ENCODE measurements at places on chromosomes 6 and 20.

GRCh38 chr6:28124350-28124970 lies at the start of gene ZSCAN16:
TSS of gene ZSCAN16 (plus strand) at chr6:28124609. CDS start at chr6:28125444, 835 bp downstream.
- peak; percentile 79 for DNase-seq

- DNase-seq, result no peak
Observed at GRCh38 chr6:166955865-166956443, 396 bp downstream of the RNASET2 start.

DNA sequence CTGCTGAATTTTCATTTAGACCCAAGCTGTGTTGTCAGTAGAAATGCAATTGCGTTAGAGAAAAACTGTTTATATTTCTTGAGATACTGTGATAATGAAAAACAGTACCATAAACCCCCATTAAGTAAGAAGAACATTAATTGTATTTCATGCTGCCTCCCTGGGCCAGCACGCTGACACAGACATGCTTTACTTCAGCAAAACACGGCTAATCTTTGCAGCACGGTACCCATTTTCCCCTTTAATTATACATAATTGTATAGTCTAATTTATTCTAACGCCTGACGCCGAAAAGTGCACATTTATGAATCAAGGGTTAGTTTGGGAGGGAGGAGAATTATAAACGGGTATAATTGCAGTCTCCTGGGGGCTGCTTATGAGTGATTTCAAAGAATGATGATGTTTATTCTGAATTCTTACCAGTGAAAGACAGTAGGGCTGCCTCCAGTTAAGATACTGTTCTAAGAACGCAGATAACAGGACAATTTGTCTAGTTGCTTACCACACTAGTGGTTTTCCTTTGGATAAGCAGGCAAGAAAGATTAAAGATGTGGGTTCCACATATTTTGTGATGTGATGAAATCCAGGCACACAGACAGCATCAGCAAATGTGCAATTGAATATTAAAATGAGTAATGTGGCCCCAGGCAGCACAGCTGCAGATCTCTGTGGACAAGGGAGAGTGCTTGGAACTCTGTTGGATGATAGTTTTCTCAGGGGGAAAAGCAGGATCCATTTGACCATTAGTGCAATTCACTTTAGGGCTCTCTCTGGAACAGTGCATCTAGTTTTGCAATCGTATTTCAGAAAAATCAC lies 4.7 kb upstream of the SULF2 start:
- DNase-seq, result no peak

- DNase-seq, result no peak
Observed at GRCh38 chr20:3339076-3339475, 68.4 kb downstream of the DNAAF9 start.

DNA sequence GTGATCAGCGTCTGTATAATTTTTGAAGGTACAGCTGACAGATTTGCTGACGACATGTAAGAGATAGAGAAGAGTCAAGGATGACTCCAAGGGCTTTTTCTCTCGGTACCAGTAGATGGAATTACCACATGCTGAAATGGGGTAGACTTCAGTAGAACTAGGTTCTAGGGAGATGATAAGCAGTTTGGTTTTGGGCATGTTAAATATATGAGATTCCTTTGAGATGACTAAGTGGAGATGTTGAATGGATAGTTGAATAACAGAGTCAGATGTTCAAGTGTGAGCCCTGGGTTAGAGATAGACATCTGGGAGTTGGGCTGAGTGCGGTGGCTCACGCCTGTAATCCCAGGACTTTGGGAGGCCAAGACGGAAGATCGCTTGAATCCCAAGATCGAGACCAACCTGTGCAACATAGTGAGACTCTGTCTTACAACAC lies 50.0 kb downstream of the PHF20 start:
- DNase-seq, result no peak

DNA sequence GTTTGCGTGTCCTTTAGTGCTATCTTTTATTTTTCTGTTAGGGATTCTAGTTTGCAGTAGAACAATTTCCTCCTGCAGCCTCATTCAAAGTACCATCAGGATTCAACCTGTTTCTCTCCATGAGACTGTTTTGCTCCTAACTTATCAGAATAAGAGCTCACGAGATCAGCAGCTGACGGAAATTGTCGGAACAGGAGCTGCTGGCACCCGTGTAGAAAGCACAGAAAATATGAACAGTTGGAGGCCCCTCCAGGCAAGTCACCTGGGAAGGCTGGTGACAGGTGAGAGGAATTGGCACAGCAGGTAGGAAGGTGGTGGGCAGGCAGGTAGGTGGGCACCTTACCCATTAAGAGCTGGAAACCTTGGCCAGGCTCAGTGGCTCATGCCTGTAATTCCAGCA lies 368.6 kb downstream of the CDH26 start:
- no peak for DNase-seq

DNA sequence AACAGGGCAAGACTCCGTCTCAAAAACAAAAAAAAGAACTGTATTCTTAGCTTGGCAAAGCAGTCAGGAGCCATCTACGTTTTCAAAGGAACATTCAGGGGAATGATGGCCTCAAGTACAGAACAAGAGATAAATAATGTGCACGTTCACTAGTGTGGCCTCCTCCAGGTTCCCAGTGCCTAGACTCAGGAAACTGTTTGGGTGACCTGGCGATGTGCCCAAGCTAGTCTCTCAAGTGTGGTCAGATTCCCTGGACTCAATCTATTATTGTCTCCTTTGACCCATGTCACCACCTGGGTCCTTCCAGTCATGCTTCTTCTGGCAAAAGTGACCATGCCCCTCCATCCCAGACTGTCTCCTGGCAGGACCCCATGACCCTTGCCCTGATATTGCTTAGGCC lies 23.7 kb downstream of the TRAF3IP2 start:
- DNase-seq, result no peak

DNA sequence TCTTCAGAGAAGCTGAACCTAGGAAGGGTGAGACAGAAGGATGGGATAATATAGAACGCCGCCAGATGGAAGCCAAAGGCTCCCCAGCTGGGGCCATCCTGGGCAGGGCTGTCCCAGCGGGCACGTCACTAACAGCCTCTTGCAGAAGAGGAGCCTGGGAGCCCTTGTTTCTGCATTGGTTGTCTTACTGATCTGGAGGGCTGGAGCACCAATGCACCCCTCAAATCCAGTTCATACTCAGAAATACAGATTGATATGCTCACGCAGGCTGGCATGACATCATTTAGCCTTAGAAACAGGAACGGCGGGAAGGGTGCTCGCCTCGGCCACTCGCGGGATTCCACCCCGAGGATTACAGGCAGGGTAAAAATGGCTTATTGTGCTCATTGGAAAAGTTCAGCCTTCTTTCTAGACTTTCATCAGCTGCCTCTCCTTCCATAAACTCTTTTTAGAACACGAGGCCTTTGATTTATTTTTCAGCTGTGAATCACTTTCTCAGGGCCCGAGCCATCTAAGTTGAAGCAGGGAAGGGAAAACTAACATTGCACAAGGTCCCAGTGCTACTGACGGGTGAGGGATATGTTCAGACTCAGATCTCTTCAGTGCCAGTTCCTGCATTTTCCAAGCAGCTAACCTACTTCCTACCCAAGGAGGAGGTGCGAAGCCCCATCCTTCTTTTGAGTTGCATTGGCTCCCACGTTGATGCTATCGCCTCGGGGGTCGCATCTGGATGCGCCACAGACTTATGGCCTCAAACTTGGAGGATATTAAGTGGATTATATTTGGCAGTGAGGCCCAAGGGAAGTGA lies 82.3 kb downstream of the GMPR start:
- DNase-seq, result no peak

- DNase-seq, result no peak
Observed at GRCh38 chr6:129031051-129031599, 148.2 kb downstream of the LAMA2 start.

DNA sequence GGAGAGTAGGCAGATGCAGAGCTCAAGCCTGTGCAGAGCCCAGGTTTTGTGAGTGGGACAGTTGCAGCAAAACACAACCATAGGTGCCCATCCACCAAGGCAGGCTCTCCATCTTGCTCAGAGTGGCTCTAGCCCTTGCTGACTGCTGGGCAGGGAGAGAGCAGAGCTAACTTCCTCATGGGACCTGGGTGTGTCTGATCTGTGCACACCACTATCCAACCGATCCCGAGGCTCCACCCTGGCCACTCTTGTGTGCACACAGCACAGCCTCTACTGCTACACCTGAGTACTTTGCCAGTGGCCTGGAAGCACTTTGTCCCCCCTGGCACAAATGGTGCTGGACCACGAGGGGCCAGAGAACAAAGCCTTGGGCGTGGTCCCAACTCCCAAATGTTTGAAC lies 7.9 kb upstream of the DEFB125 start:
- no peak for DNase-seq

- DNase-seq, result peak; percentile 59
Observed at GRCh38 chr6:158629367-158630221, 14.9 kb downstream of the DYNLT1 start.

GRCh38 chr20:63974402-63975200 lies 4.8 kb downstream of the SAMD10 start:
- no peak for DNase-seq

- no peak for DNase-seq
Observed at GRCh38 chr6:100184473-100184872, 190.4 kb upstream of the MCHR2 start.

GRCh38 chr6:38404900-38405556 lies 234.7 kb downstream of the BTBD9 start:
- DNase-seq, result no peak

GRCh38 chr6:2209226-2209809 lies 36.1 kb downstream of the GMDS start:
- DNase-seq, result peak; percentile 37

GRCh38 chr6:85923013-85923430 lies 280.3 kb upstream of the SYNCRIP start:
- DNase-seq, result no peak

DNA sequence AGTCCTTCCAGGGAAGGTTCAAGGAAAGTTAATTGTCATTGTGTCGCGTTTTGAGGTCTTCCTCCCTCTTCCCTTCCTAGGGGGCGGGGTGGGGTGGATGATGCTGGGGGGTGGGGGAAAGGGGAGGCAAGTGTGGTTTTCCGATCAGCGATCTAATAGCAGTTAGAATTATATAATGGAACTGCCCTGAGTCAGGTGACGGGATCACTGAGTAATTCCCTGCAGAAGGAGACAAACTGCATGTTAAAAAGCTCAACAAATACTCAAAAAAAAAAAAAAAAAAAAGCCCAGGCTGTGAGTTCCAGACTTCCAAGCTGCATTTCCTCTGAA lies 240.4 kb downstream of the PHACTR1 start:
- DNase-seq, result no peak

DNA sequence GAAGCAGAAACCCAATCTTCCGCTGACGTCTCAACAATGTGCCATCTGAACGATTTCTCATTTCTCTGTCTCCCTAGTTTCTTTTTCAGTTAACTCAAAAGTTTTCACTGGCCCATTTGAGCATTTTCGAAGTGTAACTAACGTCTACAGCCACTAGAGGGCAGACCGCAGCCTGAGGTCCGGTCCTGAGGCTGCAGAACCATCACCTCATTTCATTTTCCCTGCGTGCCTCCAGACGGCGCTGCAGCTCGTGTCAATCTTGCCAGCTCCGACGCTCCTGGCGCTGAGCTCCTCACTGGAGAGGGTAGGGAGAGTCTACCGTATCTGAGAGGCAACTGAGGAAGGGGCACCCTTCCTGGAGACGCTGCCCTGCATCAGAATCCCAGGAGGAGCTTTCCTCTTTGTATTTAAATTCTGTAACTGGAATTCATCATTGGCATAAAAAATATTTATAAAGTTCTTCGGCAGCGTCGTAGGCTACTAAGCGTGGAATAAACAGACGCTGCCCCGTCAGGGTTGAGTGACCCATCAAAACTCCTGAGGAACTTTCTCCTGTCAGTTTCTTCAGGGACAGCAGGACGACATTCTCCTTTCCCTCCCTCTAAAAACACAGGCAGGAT lies 28.5 kb upstream of the DTNBP1 start:
- peak; percentile 81 for DNase-seq

GRCh38 chr6:128558924-128559323 lies 38.5 kb upstream of the PTPRK start:
- DNase-seq, result no peak

DNA sequence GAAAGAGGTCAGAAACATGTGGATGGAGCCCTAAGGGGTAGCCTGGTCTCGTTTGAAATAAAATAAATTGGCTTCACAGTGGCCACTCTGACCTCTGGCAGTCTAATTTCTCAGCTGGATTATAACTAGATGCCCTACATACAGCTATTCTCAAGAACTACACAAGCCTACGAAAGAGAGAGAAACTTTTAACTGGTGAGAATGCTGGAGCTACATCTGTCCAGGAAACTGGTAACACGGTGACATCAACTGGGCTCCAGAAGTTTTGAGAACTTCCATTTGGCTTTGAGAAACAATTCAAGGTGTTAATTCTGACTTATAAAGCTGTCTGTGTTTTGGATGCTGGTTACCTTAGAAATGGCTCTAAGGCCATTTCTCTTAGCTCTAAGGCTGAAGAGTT lies 187.3 kb upstream of the TENT5A start:
- no peak for DNase-seq

DNA sequence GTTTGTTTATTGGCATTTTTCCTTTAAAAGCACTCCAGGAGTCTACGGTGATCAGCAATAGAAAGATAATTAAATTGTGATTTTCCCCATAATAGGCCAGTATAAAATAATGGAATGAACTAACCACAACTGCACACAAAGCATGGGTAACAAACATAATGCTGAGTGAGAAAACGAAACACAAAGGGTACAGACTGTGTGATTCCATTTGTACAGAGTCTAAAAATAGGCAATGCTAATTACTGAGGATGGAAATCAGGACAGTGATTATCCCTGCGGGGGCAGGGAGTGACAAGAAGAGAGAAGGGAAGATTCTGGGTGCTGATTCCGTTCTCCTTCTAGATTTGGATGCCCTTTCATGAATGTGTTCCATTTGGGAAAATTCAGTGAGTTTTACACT lies 478.1 kb downstream of the PREX1 start:
- DNase-seq, result no peak

- no peak for DNase-seq
Observed at GRCh38 chr20:23881371-23881770, 1.8 kb upstream of the CST5 start.

- DNase-seq, result no peak
Observed at GRCh38 chr20:18016772-18017171, 40.9 kb downstream of the OVOL2 start.

DNA sequence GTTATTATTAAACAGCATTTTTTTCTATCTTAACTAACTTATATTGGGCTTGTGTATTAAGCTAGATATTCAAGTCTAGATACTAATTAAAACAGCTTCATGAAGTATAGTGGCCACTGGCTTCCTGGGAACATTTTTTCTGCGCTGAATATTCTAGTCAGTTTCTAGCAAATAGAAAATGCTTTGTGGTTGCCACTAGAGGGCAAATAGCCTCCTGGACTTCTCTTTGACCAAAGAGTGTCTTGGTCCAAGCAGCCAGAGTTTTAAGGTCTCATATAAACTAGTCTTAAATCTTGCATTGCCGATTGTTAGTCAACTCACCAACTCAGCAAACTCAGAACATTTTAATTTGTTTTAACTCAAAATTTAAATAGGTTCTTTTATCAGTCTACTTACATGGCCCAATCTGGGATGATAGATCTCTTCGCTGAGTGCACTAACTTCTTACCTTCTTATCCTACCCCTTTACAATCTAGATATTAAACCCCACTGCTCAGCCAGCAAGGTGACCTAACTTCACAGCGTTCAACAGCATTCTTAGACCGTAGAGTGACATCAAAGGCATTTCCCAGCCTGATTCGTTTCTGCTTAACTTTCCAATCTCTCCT lies 24.6 kb upstream of the ID4 start:
- no peak for DNase-seq

- no peak for DNase-seq
Observed at GRCh38 chr6:123994891-123995635, 191.4 kb downstream of the NKAIN2 start.

Data from CD4-positive, alpha-beta T cell treated with Interleukin-6 for 4 hours (primary cell).